ENCODE measurements at places on chromosomes 4 and X.

GRCh38 chr4:76282941-76283689 lies 23.4 kb upstream of the STBD1 start:
- no peak for DNase-seq

GRCh38 chr4:59122626-59123025 lies 2012.4 kb upstream of the IGFBP7 start:
- DNase-seq, result no peak

DNA sequence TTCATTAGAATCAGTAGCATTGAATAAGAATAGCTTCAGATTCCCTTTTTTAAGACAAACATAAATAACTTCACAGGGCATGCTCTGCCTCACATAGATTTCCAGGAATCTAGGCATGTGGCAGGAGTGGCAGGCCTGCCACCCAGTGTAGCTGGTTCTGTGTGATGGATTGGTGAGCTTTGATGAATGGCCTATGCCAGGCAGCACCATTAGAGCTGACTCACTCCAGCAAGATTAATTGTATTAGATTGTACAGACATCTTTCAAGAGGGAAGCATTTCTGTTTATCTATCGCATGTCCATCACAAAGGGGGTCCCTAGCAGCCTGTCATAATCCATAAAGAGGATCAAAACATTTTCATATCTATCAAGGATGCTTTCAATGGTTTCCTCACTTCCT lies 71.9 kb downstream of the NAA11 start:
- DNase-seq, result no peak

DNA sequence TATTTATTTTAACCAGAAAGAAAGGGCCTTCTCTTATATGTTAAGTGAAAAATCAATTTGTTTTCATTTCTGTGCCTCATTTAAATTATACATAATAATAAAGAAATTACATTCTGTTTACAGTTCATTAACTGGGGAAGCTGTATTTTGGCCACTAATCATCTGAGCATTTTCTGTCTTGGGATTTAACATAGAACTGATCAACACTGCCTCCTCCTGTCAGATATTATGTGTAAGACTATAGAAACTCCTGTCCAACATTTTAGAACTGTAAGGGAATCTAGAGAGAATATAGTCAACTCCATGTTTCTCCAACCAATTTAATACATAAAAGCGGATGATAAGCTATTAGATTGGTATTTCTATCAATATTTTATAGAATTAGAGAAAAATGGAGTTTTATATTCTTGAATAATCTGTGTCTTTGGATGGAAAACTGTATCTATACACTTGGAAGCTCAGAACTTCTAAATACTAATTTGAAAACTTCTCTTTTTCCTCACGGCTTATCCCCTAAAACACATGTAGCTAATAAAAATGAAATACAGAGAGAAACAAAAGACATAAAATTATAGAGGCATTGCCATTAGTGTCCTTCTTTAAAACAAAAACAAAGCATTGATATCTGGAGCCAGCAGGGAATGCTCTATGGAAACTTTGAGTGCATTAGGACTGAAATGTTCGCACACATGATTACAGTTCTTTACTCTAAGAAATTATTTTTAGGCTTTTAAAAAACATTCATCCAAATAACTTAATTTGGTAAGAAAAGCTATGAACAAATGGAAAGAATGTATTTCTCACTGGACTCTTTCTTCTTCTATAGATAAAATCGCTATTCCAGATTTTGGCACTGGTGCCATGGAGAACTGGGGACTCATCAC lies 33.1 kb downstream of the ENPEP start:
- DNase-seq, result no peak

DNA sequence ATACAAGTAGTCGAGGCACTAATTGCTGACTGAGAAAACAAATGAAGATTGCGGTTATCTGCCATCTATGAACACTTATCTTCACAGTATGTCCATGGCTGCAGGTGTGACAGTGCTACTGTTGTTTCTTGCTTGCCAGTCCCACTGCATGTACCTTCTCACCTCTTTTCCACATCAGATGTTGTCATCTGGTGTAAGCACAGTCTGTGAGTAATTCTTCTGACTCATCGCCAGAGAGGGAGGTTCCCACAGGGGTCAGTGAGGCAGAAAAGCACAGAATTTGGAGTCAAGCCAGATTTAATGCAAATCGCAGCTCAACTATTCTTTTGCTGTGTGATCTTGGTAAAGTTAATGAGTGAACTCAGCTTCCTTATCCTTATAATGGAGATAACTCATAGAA lies 144.4 kb downstream of the GLRA2 start:
- no peak for DNase-seq

GRCh38 chr4:118833192-118833820 lies 2.6 kb downstream of the SEC24D start:
- no peak for DNase-seq

DNA sequence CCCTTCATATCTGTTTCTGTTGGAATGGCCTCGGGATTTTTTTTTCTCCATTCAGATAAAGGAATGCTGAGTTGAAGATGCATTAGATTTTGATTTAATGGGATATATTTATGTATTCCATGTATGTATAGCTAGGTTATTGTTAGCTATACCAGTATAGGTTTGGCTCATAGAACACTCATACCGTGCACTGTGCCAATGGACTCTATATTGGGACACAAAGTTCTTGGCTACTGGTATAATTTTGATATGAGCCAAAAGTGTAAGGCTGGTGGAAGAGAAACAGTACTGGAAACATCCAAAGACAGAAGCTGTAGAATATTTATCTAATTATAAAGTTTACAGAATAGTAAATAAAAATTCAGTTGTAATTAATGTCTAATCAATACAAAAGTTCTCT lies 1912.1 kb downstream of the STIM2 start:
- DNase-seq, result no peak

DNA sequence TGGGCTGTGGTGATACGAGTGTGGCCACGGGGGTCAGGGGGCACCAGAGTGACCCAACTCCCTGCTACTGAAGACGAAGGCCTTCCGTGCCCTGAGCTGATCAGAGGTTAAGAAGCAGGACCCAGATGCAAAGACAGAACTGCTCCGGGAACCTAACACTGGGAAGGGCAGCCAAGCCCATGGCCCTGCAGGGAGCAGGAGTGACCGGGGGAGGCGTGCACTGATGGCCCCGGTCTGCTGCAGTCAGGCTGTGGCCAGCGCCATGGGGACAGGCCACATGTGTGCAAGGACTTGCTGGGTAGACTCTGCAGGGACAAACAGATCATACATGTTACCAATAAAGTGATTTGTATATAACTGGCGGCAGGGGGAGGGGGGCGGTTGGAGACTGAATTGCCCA lies 74.6 kb downstream of the ACOX3 start:
- no peak for DNase-seq

DNA sequence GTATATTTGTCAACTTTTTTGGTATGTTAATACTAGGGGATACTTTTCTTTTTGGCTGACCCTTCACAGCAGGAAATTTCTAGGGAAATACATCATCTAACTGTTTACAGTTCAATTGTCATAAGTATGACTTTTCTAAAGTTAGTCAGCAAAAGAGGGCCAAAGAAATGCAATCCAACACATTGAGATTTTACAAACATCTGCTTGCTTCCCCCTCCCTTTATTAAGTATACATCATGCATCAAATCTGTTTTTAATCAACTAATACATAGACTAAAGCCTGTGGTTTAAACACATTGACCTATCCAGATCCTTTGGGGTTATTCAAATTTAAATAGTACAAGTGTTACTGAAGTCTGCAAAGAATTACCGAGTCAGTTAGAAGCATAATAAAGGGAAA lies 93.9 kb downstream of the MID1 start:
- no peak for DNase-seq

DNA sequence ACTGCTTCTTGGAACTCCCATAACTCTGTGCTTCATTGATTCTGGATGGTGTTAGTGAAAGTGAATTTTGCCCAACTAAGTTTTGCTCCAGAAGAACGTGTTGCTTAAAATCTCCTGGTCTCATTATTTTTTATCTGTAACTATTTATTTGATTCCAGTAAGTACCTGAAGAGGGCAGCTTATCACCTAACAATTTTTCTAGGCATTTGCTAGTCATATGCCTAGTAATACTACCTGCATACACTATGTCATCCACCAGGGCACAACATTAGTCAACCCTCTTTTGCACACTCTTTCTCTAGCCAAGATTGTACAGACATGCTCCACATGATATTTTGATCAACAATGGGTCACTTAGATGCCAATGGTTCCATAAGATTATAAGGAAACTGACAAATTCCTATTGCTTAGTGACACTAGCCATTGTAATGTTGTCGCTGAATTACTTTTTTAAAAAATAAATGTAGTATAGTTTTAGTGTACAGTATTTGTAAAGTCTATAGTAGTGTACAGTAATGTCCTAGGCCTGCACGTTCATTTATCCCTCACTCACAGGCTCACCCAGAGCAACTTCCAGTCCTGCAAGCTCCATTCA lies 499.9 kb upstream of the AADAT start:
- DNase-seq, result no peak

DNA sequence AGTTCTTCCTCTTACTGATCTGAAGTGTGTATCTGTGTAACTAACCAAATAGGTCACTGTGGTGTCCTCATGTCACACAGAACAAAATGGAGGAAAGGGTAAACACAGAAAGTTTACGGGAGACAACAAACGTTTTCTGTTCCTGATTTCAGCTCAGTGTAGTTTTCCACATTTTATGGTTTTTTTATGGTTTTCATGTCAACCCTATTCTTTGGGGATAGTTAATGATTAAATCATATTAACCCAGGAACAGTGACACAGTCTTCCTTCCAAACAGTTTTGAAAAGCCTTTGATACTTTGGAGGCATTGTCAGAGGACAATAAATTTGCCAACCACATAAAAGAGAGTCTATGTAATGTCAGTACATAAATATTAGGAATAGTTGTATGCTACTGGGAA lies 4.2 kb downstream of the LNX1 start:
- DNase-seq, result no peak

- no peak for DNase-seq
Measured at GRCh38 chr4:92305878-92306520, 2.2 kb downstream of the GRID2 start.

DNA sequence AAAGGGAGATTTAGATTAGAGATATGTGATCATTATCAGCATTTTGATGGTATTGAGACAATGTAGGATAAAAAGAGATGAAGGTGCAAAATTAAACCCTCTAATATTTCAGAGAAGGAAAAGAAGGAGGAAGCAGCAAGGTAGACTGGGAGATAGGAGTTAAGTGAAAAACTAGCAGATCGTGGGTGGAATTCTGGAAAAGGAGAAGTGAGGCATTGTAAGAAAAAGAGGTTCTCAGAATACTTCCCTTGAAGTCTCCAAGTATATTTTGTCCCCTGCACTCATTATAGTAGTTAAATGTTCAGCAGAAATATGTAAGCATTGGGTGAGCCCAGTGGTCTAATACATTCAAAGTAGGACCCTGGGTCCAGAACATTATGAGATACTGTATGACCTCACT lies 30.3 kb downstream of the COPS4 start:
- no peak for DNase-seq

DNA sequence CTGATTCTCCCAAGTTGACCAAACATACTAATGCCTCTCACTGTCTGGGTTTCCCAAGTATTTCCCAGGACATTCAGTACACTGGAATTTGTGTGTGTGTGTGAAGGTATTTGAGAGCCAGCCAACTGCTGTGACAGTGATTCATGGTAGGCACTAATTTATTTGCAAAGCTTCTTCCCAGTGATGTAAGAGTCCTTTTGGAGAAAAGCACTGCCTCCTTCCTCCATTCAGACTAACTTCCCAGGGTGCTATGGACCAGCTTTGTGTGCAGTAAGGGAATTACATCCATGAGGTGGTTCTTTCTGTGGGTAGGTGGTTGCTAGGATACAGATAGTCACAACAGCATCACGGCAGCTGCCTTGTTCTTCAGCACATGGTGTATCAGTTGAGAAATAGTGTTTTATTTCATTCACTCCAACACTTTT lies 8.7 kb downstream of the EGF start:
- DNase-seq, result no peak

GRCh38 chr4:153450544-153450917 lies 15.6 kb upstream of the TMEM131L start:
- no peak for DNase-seq

- DNase-seq, result no peak
Measured at GRCh38 chr4:32841217-32841616, 2121.0 kb downstream of the PCDH7 start.

- DNase-seq, result no peak
Measured at GRCh38 chr4:66062921-66063320, 392.6 kb upstream of the EPHA5 start.

DNA sequence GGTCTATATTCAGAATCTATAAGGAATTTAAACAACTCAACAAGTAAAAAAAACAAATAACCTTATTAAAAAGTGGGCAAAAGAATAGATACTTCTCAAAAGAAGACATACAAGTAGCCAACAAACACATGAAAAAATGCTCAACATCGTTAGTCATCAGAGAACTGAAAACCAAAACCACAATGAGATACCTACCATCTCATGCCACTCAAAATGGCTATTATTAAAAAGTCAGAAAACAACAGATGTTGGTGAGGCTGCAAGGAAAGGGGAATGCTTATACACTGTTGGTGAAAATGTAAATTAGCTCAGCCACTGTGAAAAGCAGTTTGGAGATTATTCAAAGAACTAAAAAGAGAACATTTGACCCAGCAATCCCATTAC lies 201.6 kb downstream of the QDPR start:
- DNase-seq, result no peak

- DNase-seq, result no peak
Measured at GRCh38 chrX:108159028-108159670, 67.6 kb downstream of the ATG4A start.

- DNase-seq, result no peak
Measured at GRCh38 chr4:73224886-73225285, 33.7 kb downstream of the ANKRD17 start.

- no peak for DNase-seq
Measured at GRCh38 chr4:188727746-188728145, 588.5 kb downstream of the TRIML1 start.

DNA sequence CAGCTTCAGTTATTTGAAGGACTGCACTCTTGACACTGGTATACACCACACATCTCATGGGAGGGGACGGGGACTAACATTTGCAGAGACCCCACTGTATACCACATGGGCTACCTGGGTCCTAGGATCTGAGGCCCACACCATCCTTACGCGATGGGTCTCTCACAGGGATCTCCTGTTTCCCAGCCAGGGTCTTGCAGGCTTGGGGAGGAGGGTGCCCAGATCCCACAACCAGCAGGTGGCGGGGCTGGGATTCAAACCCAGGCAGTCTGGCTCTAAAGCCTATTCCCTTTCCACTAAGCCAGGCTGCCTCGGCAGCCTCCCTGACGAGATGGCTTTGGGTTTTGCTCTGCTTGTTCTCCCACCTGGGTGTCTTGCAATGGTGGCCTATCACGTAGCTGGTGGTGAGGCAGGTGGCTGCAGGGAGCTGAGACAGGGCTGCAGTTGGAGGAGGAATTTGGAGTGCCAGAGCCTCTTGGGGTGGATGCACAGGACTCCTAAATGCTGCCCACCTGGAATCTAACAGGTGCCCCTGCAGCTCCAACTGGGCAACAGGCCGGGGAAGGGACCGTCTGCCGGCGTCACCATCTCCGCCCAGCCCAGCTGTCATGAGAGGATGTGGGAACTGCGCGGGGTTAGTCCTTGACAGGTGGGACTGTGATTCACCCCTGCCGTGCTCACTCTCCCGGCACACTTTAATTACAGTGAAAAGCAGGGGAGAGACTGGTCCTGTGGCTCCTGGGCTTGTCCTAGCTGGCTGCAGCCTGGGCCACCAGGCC lies 110.7 kb downstream of the PSAPL1 start:
- no peak for DNase-seq

GRCh38 chr4:52202251-52202779 lies 151.2 kb downstream of the SPATA18 start:
- DNase-seq, result no peak

- no peak for DNase-seq
Measured at GRCh38 chr4:176799653-176800052, 6.9 kb upstream of the VEGFC start.

All from effector memory CD4-positive, alpha-beta T cell (primary cell).